ENCODE measurements at places on chromosomes 6 and 20.

- DNase-seq: no peak
Measured at GRCh38 chr20:24972341-24972740, 20.2 kb downstream of the APMAP start.

DNA sequence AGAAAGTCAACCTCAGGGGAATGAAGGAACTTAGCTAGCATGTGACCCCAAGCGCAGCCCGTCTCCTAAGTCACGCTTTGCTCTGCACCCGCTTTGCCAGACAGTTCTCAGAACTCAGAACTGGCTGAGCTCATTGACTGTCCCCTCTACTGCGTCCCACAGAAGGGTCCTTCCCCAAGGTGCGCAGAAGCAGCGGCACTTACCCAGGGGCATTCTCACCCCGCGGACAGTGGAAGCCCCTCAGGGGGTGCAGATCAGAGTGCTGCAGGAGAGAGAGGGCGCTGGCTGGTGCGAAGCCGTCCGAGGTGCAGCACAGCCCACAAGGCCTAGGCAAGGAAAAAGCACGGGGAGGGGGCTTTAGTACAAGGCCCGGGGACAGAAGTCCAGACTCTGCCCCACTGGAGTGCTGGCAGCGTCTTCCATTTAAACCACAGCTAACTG is 807 bp downstream of the SNHG17 start:
- DNase-seq: no peak

DNA sequence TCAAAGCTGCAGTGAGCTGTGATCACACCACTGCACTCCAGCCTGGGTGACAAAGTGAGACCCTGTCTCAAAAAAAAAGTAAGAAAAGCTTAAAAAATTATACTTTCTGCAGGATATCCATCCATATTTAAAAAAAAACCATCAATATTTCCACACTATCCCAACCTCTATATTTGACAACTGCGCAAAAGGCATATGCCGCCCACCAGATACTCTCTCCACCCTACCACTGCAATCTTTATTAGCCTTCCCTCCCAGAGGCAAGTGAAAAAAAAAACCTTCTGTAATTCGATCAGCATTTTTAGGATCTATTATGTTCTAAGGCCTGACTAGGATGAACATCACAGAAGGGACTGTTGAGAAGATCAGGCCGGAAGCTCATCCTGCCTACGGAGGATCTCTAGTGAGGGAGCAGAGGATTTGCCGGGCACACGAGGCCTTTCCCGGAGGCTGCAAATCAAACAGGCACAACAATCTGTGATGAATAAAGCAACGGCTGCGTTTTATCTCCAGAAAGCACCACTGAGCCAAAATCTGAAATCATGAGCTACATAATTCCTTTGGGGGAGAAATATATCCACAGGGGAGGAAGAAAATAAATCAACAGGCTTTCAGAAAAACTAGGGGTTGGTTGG is 65.9 kb downstream of the GFOD1 start:
- DNase-seq: no peak

GRCh38 chr6:155100087-155100486 is 105.0 kb downstream of the TIAM2 start:
- no peak for DNase-seq

DNA sequence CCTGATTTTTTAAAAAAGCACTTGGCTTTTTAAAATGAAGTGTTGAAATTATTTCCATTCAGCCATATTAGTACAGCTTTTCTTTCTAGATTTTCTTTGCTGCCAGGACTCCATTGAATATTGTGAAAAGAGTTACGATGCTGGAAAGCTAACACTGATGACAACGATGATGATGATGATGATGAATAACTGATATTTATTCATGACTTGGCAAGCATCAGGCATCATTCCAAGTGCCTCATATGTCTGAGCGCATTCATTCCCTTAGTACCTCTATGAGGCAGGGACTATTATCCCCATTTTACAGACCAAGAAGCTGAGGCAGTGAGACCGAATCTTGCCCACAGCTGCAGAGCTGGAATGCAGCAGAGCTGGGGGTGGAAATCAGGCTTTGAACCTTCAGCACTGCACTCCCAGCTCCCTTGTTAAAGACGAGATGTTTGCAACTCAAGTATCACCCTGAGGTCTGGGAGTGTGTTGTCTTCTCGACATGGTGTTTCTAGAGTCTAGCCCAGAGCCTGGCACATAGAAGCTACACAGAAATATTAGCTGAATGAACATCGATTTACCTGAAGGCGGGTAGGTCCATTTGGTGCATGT is 85.5 kb upstream of the FRMD1 start:
- DNase-seq: no peak

DNA sequence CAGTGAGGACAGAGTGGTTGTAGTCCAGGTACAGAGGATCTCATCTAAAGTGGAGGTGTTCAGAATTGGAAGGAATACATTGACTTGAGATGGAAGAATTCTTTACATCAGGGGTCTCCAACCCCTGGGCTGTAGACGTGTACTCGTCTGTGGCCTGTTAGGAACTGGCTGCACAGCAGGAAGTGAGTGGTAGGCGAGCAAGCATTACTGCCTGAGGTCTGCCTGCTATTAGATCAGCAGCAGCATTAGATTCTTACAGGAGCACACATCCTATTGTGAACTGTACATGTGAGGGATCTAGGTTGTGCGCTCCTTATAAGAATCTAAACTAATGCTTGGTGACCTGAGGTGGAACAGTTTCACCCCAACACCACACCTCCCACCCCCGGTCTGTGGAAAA is 121.1 kb downstream of the CDKAL1 start:
- no peak for DNase-seq

- DNase-seq: no peak
Measured at GRCh38 chr20:50595988-50596693, 86.0 kb downstream of the PTPN1 start.

- DNase-seq: no peak
Measured at GRCh38 chr6:32950010-32950409, 2.9 kb downstream of the HLA-DMA start.

- DNase-seq: no peak
Measured at GRCh38 chr6:106163966-106164877, 78.1 kb downstream of the PRDM1 start.

- DNase-seq: no peak
Measured at GRCh38 chr20:45254383-45255262, at the start of gene SLPI. SLPI (minus strand) TSS chr20:45254564; CDS start chr20:45254543, 21 bp downstream.

GRCh38 chr6:157172231-157172701 is 151.1 kb downstream of the TMEM242 start:
- no peak for DNase-seq

DNA sequence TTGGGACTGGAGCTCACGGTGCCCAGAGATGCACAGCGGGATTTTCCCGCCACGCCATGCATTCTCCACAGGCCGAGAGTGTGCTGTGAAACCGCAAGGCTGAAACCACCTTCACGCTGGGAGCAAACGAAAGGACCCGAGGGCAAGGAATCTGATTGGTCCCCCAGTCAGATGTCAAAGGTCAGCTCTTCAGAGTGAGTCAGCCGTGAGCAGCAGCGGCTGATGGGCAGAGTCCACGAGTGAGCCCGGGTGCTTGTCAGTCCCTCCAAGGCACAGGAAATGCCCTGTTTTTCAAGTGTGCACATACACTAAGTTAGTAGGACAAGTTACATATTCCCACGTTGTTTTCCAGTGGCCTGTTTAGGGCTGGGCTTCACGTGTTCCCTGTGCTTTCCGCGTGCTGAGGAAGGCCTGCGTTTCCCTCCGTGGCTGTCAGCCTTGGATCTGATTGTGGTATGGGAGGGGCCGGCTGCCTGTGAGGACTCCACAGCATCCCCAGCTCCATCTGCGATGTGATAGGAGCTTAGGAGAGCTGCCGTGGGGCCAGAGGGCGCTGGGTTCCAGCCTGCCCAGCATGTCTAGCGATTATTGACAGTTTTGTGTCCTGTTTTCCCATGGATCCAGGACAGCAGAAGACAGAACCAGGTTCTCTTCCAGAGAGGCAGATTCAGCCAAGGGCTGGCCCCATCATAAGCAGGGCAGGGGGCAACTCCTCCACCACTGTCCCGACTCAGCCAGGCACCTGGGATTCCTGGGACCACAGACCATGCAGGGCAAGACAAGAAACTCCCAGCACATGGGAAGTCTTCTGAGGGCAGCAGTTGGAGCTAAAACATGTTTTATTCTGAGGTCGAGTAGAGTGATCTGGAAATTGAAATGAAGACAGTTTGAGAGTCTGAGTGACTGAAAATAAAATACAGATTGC is 38.2 kb upstream of the FRMD1 start:
- DNase-seq: no peak

- DNase-seq: no peak
Measured at GRCh38 chr6:142356201-142356883, 54.5 kb downstream of the ADGRG6 start.

DNA sequence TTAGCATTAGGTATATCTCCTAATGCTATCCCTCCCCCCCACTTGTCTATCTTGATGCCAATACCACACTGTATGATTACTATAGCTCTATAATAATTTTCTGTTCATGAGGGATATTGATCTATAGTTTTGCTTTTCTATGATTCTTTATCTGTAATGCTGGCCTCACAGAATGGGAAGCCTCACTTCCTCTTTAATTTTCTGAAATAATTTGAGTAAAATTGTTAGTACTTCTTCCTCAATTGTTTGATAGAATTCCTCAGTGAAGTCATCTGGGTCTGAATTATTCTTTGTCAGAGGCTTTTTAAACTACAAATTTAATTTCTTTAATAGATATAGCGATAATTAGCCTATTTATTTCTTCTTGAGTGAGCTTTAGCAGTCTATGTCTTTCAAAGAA is 31.2 kb downstream of the SIRPD start:
- DNase-seq: no peak

DNA sequence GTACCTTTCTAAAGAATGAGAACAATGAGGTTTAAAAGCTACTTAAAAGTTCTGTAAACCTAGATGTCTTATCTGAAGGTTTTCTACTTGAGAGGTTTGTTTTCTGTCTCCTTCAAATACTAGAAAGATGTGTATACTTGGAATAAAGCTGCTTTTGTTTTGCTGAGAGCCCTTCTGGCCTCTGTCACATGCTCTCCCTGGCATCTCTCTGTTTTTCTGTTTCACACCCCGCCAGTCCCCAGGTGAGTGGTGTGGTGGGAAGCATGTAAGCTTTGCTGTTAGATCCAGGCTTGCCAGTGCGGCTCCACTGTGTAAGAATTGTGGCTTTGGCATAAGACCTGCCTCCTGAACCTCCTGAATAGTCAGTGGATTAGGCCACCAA is 56.8 kb downstream of the SNX9 start:
- DNase-seq: no peak

GRCh38 chr20:54069501-54069971 is 858 bp downstream of the BCAS1 start:
- no peak for DNase-seq

DNA sequence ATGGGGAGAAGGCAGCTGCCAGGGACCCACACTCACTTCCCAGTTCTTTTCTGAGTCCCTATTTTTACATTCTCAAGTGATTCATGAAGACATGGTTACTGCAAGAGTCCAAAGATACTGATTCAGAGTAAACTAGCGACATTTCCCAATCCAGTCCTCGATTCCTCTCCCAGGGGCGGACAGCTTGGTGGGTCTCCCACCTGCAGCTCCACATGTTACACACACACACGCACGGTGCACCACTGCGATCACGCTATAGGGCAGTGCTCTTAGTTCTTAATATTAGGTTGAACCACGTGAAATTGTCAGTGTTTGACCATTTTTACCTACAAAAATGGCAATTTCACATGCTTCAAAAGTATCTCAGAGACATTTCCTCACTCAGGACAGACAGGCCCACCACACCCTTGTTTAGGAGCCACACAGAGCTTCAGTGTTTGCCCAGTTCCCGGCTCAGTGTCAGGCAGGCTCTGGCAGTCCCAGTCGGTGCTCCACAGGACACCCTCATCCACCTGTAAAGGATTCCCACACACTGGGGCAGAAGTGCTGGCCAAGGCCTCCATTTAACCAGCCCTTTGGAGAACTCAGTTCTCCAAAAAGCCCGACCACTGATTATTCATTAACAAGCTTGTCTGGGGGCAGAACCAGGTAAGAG is 51.8 kb downstream of the RRBP1 start:
- no peak for DNase-seq

- DNase-seq: no peak
Measured at GRCh38 chr6:106750946-106751345, 121.6 kb downstream of the QRSL1 start.

- no peak for DNase-seq
Measured at GRCh38 chr20:59393142-59393541, 92.7 kb downstream of the EDN3 start.

GRCh38 chr20:7490288-7490687 is 450.0 kb downstream of the HAO1 start:
- no peak for DNase-seq

- DNase-seq: no peak
Measured at GRCh38 chr6:68211242-68211795, 423.8 kb upstream of the ADGRB3 start.

DNA sequence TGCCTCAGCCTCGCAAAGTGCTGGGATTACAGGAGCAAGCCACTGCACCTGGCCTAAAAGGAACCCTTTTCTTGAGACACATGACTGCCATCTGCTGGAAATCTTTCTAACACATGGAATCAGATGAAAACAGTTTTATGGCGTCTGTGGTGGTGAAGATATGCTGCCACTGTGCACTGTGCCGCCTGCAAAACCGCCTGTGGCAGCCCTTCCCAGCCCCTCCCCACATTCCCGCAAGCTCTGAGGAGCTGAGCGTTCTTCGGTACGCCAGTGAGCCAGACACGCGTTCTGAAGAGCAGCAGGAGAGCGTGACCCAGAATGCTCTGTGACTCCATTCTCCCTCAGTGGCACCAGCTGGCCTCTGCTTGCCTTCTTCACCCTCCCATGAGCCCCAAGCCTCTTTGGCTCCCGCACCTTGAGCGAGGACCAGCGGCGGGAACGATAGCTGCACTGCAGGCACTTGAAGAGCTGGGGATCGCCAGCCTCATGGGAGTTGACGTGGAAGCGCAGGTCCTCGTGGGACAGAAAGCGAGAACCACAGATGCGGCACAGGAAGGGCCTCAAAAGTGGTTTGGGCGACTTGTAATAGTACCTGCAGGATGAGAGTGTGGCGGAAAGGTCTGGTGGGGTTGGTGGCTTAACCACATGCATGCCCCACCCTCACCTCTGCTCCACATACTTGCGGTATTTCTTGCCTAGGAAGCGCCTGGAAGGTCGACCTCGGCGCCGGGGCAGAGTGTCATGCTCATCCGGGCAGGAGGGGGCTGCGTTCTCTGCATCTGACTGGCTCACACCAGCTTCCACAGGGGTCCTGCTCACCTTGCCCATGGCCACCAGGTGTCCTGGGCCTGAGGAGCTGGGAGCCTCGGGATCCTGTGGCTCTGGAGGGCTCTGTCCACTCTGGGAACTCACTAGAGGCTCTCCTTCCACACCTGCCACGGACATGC is 8.7 kb downstream of the ZNF335 start:
- no peak for DNase-seq

GRCh38 chr6:109824105-109824504 is 133.0 kb downstream of the FIG4 start:
- DNase-seq: no peak

- DNase-seq: no peak
Measured at GRCh38 chr6:26340066-26340465, 24.9 kb upstream of the BTN3A2 start.

GRCh38 chr20:64033981-64034493 is 1.9 kb upstream of the C20orf204 start:
- DNase-seq: no peak

DNA sequence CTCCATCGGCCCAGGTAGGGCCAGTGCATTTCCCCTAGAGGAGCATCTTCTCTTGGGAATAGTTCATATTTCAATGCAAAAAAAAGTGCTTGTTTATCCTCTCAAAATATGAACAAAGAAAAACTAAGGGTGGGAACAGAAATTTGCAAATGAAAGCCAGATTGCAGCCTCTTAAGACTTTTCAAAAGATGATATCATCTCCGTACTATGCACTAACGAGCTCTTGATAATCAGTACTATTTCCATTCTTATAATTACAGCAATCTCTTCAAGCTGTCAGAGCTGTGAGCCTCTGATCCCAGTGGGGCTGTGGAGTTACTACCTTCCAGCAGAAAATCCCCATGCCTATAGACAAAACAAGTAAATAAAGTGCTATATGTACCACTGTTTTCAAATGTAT is 77.1 kb downstream of the SOD2 start:
- DNase-seq: no peak
